ENCODE measurements at places on chromosomes 6 and 20.
A peak's percentile ranks its signal among the peaks of the same experiment; 100 is the strongest.

GRCh38 chr6:56440551-56440981 lies 193.2 kb upstream of the COL21A1 start:
- no peak for DNase-seq

- DNase-seq, result peak; percentile 73
Measured at GRCh38 chr6:33886673-33887144, 82.9 kb upstream of the MLN start.

GRCh38 chr20:55160996-55161395 lies 685.6 kb downstream of the DOK5 start:
- DNase-seq, result peak; percentile 99

GRCh38 chr6:154582696-154583095 lies 72.2 kb upstream of the CNKSR3 start:
- no peak for DNase-seq

DNA sequence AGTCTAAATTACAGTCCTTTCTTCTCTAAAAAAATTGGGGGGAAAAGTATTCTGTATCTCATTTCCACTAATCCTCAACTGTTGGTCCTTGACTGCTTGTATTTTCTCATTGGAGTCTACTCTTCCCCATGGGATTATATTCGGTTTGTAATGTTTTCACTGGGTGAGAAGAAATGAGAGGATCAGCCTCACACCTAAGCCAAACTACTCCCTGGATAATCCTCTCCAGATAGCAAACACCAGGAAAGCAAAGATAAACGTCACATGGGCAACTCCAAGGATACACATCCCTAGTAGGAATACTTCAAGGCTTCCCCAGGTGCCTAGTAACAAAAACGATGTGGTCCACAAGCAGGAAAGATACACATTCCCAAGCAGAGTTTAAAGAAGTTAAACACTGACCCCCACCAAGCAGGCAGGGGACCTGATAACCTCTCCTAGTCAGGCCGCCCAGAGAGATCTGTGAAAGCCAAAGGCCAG lies 53.9 kb upstream of the SOX4 start:
- no peak for DNase-seq

DNA sequence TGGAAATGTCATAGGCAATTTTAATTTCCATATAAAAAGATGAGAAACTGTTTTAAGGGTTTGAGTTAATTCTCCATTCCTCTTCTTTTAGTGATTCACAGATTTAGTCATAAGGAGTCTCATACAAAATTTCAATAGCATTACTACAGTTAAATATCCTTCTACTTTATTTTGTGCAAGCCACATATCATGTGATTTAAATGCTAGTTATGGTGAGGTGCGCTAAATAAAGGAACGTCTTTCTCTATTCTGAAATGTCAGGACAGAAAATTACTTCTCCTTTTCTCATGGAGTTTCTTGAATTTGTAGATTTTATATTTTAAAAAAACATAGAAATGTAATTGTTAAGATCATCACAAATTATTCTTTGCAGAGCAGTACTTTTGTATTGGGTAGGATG lies 50.0 kb upstream of the SUPT3H start:
- DNase-seq, result no peak

DNA sequence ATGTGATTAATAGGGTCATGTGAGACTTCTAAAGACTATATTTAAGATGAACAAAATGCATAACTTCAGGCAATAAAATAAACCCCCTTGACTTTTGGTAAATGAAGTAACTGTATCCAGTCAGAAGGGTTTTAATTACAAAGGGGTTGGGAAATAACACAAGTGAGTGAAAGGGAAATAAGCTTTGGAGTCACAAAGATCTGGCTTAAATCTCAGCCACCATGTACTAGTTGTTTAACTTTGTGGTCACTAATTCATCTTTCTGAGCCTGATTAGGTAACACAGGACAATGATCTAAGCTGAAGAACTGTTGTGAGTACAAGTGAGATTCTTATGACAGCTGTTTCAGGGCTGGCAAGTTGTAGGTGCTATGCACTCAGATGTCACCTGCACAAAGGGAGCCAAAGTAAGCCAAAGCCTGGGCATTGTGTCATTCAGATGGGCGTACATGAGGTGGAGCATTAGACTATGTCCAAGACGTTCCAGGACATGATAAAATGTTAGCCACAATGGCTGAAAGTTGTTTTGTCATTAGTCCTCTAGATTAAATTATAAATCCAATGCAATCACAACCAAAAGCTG lies 13.8 kb downstream of the TOMM34 start:
- DNase-seq, result peak; percentile 59

- peak; percentile 17 for DNase-seq
Measured at GRCh38 chr20:45019762-45020123, 53.4 kb downstream of the STK4 start.
